ENCODE measurements at places on chromosomes 11 and 22.

DNA sequence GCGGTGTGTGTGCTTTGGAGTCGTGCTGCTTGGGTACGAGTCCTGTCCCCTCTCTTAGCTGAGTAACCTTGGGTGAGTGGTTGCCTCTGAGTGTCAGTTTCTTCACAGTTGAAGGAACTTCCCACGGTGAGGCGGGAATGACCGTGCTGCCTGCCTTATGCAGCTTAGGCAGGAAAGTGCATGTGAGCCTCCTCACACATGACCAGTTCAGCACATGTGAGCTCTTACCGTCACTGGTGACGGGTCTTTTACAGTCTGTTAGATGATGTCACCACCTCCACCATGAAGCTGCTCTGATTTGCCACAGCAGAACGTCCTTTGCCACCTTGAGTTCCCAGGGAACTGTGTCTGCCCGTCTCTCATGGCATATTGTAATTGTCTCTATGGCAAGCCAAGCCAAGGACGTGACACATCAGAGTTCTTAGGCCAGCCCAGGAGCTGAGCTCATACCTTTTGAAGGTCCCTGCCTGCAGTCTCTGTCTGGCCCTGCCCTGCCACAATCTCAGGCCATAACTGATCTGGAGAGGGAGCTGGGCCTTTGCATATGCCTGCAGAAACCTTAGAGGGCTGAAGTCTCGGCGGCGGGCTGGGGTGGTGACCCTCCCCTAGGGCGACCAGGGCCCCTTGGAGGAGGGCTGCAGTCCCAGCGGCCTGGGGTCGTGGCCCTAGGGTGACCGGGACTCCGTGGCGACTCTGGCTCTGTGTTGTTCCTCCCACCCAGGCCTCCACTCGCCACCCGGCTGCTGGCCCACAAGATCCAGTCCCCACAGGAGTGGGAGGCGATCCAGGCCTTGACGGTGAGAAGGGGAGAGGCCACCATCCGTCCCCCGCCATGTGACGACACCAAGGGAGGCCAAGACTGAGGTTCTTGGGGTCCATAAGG lies 7.8 kb downstream of the GGA1 start:
- no peak for DNase-seq

GRCh38 chr11:77106321-77106720 lies 3.7 kb downstream of the OMP start:
- DNase-seq = no peak

DNA sequence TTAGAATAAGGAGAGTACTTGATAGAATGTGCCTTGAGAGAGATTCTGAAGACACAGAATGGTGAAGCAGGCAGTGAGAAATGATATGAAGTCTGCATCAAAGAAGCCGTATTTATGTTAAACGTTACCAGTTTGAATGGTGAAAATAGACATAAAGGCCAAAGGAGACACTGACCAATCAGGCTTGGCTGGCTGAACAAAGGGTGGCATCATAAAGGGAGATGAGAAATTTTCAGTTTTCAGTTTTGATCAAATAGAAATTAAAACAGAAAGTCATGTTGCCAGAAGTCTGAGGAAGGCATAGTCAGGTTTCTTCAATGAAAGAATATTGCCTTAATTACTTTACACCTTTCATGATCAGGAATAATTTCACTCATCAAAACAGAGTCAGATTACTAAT lies 6.6 kb downstream of the OR51F1 start:
- no peak for DNase-seq

DNA sequence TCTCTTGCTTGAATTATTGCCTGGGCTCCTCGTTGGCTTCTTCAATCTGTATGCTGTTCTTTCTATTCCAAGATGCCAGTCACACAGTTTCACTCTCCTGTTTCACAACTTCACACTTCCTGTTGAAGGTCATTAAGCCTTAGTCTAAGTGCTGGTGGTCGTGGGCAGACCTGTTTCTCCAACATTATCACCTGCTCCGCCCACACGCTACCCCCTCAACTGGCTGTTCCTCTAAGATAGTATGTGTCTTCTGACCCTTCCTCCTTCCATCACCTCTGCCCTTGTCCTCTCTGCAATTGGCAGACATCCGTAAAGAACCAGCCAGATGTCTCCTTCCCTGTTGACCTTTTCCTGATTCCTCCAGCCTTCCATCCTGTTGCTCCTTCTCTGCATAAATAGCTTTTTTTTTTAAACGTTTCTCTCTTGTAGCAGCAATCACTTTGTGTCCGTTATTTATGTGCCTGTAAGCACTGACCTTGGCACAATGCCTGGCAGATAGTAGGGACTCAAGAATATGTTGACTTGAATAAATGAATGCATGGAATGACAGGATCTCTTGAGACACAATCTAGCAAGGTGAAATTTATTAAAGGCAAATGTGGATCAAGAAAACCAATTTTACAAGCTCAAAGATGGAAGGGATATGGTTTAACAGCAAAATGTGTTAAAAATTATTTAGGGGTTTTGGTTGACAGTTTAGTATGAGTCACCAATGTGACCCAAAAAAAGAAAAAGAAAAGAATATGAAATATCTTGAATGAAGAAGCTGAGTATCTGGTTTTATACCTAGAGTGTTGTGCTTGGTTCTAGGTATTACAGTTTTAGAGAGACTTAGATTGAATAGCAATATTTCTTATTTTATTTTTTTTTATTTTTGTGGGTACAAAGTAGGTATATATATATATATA lies 12.6 kb downstream of the DIXDC1 start:
- DNase-seq = no peak

DNA sequence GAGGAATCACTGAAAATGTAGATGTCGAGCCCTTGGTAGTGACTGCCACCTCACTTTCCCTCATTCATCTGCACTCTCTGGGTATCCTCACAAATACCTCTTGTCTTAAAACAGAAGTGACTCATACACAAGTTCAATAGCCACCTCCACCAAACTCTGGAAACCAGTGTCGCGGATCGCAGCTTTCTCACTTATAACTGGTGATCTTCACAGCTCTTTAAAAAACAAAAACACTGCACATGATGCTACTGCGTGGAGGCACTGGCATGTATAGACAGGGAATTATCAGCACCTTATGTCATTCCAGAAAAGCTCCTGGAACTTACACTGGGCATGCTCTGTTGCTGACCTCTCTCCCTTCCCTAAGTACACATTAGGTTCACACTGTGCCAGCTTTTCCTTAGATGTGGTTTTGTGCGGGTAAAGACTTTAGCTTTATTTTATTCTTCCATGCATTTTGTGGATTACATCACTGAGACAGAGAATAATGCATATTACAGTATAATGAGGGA lies 425.5 kb upstream of the CADM1 start:
- DNase-seq = no peak

DNA sequence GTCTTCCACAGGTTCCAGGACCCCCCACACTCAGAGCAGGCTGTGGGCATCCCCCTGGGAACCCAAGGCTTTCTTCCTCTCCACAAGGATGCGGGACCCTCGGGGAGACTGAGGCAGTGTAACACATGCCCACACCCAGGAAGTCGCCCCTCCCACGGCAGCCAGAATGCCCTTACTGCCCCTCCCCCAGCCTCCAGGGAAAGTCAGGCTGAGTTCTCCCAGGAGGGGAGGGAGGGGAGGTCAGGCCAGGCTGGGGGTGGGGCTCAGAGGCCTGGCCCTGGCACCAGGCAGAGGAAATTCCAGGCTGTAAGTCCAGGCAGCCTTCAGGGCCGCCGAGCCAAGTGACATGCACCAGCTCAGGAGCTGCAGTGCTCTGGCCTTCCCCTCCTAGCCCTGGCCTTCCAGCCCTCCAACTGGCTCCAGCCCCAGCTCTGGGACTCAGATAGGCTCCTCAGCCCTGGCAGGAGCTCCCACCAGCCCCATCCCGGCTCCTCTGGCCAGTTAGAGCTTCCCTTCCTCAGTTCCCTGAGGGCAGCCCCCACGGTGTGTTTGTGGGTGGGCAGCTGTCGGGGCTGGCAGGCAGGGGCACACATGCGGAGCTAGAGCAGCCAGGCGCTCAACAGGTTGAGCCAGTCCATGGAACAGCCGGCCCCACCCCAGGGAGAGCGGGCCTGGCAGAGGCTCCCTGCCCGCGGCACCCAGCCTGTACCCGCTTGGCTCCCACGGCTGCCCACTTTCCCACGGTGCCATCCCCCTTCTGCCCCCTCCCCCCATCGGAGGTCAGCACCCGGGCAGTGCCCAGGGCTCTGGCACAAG lies 3.6 kb downstream of the BCL9L start:
- no peak for DNase-seq

DNA sequence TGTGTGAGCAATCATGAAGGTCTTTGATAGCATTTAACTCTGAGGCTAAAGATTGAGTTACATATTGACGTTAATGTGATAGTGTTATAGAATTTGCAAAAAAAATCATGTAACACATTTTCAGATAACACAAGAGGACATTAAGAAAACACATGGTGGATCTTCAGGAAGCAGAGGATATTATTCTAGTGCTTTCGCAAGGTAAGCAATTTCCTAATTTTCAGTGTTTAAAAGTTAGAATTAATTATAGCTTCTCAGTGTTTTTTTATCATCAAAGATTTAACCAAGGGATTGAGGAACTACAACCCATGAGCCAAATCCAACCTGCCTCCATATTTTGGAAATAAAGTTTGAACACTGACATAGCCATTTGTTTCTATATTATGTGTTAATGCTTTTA lies 78.5 kb downstream of the DKK3 start:
- DNase-seq = no peak

- no peak for DNase-seq
Observed at GRCh38 chr11:47592251-47592650, 2.0 kb downstream of the C1QTNF4 start.

DNA sequence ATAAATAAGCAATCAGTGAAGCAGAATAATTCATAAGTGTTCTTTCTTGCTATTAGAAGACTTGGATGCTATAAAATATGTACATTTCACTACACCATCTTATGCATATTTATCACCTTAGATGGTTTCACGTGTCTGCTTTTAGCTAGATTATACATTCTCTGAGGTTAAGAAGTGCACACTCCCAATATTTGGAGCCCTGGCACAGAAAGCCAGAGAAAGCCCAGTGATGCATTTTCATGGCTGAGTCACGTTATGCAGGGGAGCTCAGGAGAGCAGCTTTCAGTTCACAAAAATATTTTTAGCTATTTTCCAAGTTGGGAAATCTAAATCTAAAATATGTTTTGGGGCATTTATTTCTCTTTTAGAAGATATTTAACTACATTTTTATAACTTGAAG lies 5.1 kb upstream of the TP53AIP1 start:
- DNase-seq = no peak

GRCh38 chr11:87459351-87459750 lies 421.6 kb downstream of the TMEM135 start:
- DNase-seq = no peak

DNA sequence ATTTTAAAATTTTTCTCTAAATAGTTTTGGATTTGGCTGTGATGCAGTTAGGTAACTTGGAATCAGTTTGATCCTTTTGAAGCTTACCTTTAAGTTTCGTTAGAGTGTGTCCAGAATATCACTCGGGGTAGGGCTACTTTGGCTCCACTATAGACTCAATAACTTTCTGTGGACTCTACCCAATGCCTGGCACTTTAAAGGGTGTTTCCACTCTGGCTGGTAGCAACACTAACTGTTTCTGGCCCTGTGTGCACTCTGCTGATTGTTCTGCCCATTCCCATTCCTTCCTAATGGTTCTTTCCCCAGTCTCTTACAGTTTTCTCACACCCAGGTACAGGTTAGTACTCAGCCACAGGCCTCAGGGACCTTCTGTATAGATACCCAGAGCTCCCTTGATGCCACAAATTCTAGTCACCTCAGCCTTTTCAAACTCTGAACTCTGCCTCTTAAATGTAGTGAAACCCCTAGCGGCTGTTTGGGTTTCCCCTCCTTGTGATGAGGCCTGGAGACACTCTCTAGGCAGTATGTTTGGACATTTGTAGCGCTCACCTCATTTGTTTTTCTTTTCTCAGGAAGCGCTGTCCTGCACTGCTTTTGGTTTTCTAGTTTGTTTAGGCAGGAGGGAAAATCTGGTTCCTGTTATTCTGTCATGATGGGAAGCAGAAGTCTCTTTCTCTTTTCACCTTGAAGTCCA lies 16.8 kb downstream of the CUL5 start:
- DNase-seq = no peak

DNA sequence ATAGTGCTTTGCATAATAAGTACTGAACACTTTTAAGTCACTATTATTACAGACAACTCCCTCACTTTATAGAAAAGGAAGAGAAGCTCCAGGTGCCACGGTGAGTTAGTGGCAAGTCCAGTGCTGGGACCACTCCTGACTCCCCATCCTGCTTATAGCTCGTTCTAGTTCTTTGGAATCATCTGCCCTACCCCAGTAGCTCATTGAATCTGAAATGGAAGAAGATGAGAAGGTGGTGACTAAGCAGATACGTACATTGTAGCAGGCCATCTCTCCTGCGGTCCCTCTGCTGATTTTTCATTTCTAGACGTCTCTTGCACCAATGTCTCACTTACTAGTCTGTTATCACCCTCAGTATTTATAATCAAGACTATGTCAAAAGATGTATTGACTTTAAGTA lies 21.6 kb downstream of the MMP20 start:
- DNase-seq = no peak

GRCh38 chr11:115199481-115200069 lies 304.6 kb downstream of the CADM1 start:
- DNase-seq = no peak

- DNase-seq = no peak
Observed at GRCh38 chr11:30062103-30062502, 45.3 kb upstream of the KCNA4 start.

- no peak for DNase-seq
Observed at GRCh38 chr11:18288911-18289310, 22.8 kb downstream of the SAA1 start.

GRCh38 chr11:103359216-103359615 lies 250.0 kb downstream of the DYNC2H1 start:
- DNase-seq = no peak

DNA sequence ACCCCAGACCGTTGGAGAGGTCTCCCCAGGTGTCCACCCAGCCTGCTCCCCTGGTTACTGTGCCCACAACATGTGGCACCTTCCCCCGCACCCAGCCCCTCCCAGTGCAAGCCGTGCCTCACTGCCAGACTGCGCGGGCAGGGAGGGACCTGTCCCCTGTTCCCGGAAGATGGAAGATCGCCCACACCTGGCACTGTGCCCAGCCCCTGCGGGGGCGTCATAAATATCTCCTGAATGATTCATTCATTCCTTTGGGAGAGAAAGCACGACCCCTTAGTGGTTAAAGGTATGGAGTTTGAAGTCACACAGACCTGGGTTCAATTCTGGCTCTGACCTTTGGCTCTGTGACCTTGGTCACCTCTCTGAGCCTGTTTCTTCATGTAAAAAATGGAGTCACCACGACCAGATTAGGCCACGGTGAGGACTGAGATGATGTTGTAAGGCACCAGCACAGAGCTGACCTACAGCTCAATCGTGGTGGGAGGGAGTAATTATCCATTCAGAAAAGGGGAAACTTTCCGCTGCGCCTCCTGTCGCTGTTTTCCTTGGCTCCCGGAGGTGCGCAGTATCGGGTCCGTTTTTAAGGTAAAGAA lies 497 bp upstream of the SYT12 start:
- no peak for DNase-seq
